Islet precursor cell (in vitro differentiated cells): ENCODE measurements at places on chromosomes 13 and 19.

DNA sequence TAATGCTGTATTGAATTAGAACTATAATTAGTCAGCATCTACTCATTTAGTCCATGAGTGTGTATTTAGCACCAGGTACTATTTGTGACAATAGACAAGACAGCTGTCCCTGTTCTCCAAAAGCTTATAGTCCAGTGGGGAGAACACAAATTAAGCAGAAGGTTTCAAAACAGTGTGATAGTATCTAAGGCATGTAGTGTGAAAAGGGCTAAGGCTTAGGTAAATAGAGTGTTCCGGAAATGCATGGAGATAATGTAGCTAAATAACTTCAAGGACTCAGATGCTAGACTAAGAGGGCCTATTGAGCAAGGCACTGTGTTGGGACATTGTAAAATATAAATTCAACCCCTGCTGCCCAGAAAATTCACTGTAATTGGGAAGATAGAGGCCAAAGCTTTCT lies 144.1 kb upstream of the MIR17HG start:
- DNase-seq: no peak

DNA sequence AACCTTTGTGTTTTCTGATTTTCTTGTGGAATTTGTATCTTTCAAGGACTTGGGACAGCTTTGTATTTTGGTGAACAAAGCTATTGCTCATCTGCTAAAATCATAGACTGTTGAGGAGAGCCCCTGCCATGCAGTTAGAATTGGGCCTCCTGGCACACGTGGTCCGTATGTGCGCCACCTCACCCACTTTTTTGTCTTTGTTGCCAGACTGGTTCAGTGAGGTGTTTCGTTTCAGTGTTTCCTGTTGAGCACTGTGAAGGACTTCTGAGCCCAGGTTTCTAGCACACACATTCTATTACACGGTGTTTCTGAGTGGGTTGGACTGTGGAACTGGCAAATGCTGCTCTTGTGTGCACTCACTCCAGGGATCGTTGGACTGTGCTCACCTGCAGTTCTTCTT lies 37.6 kb upstream of the RNF113B start:
- no peak for DNase-seq

DNA sequence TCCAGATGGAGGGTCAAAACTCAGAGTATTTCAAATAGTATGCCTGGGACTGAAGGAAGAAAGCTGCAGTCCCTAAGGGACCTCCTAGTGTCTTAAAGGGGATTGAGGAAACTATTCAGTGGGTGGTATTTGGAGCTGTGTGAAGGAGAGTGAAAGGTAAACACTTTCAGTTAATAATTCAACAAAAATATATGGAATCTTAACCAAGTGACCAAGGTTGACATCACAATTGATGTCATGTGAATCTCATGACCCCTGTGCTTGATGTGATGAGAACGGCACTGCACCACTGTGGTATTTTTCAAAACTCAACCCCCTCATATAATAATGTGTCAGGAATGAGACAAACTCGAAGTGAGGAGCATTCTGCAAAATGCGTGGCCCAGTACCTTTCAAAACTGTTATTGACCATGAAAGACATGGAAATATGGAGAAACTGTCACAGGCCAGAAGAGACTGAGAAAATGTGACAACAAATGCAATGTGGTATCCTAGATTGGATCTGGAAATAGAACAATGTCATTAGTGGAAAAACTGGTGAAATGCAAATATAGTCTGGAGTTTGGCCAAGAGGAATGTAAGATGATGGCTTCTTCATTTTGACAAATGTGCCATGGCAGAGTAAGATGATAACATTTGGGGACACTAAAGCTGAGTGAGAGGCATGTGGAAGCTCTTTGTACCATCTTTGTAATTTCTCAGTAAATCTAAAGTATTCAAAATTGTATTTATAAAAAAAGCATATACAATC lies 553.9 kb downstream of the RFC3 start:
- DNase-seq: no peak

- DNase-seq: no peak
Measured at GRCh38 chr19:5141129-5141849, 172.4 kb downstream of the KDM4B start.

DNA sequence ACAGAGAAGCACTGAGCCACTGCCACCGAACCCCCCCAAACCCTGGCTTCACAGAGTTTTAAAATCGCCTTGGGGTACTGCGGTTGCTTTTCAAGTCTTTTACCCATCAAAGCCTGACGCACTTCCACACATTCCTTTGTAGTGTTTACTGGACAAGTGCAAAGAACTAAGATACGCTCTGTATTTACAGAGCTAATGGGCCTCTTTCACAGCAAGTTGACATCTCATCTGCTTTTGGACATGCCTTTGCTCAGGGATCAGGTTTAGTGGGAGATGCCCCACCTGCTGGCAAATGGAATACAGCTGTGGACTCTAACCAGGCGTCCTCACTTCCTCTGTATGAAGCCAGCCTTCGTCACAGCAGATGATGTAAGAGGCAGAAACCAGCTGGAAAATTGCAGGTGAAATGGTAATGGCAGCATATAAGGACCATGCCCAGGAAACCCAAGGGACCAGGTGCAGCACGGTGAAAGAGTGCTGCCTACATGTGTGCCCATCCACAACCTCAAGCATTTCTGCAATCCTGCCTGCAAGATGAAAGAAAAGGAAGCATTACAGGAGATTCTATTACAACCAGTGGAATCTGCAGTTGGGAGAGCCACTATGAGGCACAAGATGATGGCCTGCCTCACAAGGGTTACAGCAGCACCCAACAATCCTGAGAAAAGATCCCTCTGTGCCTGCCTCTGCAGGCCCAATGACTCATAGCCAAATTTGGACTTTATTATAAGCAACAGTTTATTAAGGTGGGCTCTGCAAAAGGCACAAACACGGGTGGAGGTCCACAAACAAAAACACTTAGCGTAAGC lies 34.7 kb downstream of the BRD4 start:
- DNase-seq: peak; percentile 83

- peak; percentile 70 for DNase-seq
Measured at GRCh38 chr19:45809643-45810159, 5.4 kb downstream of the RSPH6A start.

DNA sequence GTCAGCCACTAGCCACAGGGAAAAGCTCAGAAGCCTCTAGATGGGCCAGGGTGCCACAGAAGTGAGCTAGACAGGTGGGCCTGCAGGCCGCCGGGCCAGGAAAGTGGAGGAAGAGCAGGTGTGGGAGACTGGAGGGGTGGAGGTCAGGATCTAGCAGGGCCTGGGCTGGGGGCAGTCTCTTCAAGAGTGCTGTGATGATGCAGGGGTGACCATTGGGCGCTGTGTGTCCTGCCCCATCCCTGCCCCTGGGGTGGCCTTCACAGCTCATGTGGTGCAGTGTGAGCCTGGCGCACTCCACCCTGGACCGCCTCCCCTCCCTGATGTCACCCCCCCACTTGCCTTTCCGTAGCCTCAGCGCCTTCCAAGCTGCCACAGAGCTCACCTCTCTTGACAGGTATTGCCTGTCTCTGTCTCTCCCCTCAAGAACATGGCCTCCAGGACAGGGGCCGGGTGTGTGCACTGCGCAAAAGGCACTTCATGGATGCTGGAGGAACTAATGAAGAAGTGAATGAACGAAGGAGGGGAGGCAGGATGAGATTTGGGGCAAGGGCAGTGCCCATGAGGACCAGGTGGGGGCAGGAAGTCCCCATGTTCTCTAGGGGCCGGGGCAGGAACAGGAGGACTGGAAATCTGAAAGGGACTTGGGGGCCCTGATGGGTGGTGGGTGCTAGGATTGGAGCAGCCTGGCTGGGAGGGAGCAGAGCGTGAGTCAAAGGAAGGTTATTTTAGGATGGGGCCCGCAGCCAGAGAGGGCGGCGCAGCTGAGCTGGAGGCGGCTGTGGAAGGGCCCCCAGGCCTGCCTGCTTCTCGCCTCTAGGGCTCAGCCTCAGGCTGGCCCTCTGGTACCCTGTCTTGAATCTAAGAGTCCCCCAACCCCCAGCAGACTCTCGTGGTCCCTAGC lies 6.6 kb downstream of the SSBP4 start:
- DNase-seq: no peak

GRCh38 chr13:40966298-40966697 lies 52.8 kb downstream of the ELF1 start:
- no peak for DNase-seq
